ENCODE measurements at places on chromosomes 16 and 17.
A peak's percentile ranks its signal among the peaks of the same experiment; 100 is the strongest.

GRCh38 chr16:12391956-12392355 lies 411.7 kb downstream of the CPPED1 start:
- DNase-seq, result no peak

DNA sequence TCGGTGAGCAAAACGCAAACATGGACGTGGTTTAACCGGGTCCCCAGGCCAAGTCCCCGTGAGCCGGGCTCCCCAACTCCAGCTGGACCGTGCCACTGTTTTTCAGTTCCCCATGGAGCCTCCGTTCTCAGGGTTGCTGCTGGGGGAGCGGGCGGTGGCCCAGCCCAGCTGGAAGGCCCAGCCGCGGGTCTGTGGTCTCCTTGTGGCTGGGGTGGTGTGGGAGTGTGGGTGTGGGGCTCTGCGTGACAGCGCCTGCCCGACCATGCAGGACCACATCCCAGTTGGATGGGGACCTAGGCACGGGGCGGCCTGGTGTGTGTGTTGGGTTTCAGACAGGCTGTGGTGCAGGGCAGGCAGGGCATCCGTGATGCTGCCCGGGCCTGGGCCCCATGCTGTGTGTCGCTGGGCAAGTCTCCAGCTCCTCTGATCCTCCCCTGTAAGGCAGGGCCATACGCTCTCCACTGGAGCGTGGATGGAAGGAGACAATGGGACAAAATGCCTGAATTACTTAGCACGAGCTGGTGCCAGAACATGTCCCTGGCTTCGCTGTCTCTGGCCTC lies 40.3 kb downstream of the COX4I1 start:
- DNase-seq, result no peak

DNA sequence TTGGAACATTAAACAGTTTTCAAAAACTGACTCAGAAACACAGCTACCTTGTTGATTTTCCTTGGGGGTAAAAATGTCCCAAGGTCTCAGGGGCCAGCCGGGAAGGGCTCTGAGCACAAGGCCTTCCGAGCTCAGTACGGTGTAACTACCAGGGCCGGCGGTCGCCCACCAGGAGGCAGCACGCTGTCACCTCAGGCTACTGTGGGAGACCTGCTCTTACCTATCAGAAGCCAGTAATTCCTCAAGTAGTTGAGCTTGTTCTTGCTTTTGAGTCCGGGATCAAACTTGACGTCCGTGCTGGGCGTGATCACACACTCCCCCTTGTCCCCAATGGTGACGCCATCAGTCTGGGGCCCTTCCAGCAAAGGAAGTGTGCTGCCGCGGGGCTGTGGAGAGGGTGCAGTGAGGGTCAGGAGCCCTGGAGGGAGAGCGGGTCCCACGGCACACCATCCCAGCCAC lies 43.4 kb upstream of the ICAM2 start:
- DNase-seq, result peak; percentile 63

GRCh38 chr16:53094013-53094630 lies 39.3 kb downstream of the CHD9 start:
- peak; percentile 44 for DNase-seq

DNA sequence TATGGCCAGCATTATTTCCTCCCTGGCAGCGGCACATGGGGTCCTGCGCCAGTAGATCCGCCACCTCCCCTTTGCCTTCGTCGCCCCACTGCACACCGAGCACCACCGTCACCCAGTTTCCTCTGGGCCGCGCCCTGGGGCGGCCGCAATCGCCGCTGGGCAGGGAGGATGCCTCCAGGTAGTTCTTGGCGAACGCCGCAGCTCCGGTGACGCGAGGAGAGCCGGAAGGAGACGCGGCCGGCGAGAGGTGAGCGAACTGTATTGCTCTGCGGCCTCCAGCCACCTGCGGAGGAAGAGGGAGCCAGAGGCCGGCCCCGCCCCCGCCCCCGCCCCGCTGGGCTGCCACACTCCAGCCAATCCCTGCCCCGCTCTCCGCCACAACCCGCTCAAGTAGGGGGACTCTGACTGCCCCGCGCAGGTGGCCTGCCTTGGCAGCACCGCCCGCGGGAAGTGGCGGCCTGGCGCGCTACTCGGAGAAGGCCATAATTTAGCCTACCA lies 11.8 kb upstream of the SLFN13 start:
- DNase-seq, result peak; percentile 84

GRCh38 chr17:18184143-18185031 lies 759 bp downstream of the ALKBH5 start:
- peak; percentile 83 for DNase-seq

GRCh38 chr17:76841776-76842405 lies 26.3 kb upstream of the MGAT5B start:
- DNase-seq, result no peak

- no peak for DNase-seq
Measured at GRCh38 chr16:9012848-9013507, 49.3 kb upstream of the USP7 start.

DNA sequence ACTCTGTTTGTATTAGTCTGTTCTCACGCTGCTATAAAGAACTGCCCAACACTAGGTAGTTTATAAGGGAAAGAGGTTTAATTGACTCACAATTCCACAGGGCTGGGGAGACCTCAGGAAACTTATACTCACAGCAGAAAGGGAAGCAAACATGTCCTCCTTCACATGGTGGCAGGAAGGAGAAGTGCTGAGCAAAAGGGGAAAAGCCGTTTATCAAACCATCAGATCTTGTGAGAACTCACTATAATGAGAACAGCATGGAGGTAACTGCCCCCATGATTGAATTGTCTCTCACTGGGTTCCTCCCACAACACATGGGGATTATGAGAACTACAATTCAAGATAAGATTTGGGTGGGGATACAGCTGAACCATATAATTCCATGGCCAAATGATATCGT lies 30.9 kb downstream of the ABCC1 start:
- no peak for DNase-seq

- DNase-seq, result no peak
Measured at GRCh38 chr16:67430977-67431774, at the start of gene HSD11B2. TSS of gene HSD11B2 (plus strand) at chr16:67431121. CDS start at chr16:67431249, 128 bp downstream.

GRCh38 chr16:73275448-73275847 lies 227.5 kb upstream of the ZFHX3 start:
- no peak for DNase-seq

GRCh38 chr17:77815127-77815905 lies 143.2 kb upstream of the TNRC6C start:
- no peak for DNase-seq

GRCh38 chr17:80924111-80924806 lies 67.4 kb upstream of the CHMP6 start:
- DNase-seq, result no peak

- no peak for DNase-seq
Measured at GRCh38 chr16:2275476-2276367, 7.8 kb upstream of the RNPS1 start.

DNA sequence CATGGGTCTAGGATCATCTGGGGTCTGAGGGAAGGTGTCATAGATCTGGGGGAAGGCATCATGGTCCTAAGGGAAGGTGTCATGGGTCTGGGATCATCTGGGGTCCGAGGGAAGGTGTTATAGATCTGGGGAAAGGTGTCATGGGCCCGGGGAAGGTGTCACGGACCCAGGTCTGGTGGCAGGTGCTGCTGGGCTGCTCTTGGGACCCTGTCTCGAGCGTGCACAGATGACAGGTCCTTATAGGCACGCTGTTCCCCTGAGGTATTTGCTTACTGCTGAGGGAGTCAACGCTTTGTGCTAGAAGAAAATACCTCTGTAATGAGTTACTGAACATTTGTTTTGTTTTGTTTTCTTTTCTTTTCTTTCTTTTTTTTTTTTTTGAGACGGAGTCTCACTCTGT lies 1.4 kb downstream of the RAB40C start:
- DNase-seq, result no peak

DNA sequence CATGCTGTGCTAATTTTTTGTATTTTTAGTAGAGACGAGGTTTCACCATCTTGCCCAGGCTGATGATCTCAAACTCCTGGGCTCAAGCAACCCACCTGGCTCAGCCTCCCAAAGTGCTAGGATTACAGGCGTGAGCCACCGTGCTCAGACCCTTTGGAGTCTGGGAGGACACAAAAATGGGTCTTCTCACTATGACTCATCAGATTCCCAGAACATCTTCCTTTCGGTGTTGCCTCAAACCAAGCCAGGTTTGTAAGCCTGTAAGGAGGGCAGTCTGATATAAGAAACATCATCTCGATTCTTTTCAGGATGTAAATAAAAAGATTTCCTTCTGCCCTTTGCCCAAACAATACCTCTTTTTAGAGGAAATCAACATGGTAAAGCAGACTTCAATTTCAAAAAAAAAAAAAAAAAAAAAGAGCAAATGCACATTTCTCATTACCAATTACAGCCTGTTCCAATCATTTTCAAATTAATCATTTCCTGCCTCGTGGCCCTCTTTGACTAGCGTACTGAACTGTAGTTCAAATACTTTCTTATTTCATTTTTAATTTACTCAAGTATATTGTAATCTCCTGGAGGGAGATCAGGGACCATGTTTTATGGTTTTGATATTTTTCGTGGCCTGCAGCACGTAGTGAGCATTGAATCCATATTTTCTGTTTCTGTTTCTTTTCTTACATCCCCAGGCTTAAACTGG lies 409.6 kb downstream of the GRIN2A start:
- no peak for DNase-seq

Measured in CD4-positive, alpha-beta T cell treated with Interleukin-4 for 1 hour (primary cell).